GM12878 (cell line): ENCODE measurements at places on chromosomes 7 and 10.
A peak's percentile ranks its signal among the peaks of the same experiment; 100 is the strongest.

- H3K4me1 ChIP-seq = no peaks in the 10 kb centered on the region
- no peaks in the 10 kb centered on the region for H3K36me3 ChIP-seq
- H3K4me3 ChIP-seq = no peak overlapping the region
- DNase-seq = no peak
- H3K27ac ChIP-seq = no peak overlapping the region
Measured at GRCh38 chr7:46288861-46289260, 367.8 kb upstream of the IGFBP3 start.

DNA sequence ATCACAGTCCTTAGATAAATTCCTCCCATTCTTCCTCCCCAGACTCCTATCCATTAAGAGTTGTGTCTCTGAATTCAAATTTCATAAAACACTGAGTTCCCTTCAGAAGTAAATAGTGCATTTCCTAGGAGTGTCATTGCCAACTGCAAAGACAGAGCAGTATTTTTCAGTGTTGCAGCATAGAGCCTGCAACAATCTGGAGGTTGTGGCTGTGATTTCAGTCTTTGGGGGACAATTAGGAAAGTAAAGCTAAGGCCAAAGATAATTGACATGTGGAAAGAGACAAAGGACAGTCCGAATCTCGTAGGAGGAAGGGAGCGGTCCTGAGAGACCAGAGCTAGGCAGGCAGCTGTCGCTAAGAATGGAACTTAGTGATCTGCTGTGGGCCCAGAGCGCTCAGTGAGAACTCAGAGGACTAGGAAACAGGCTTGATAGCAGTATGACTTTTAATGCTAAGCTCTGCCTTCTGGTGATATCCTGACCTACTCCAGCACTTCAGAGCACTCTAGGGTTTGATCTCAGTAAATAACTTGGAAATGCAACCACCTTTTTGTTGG, 46.2 kb downstream of the PRPF18 start:
- no peak for DNase-seq
- no peaks in the 10 kb centered on the region for H3K27me3 ChIP-seq

DNA sequence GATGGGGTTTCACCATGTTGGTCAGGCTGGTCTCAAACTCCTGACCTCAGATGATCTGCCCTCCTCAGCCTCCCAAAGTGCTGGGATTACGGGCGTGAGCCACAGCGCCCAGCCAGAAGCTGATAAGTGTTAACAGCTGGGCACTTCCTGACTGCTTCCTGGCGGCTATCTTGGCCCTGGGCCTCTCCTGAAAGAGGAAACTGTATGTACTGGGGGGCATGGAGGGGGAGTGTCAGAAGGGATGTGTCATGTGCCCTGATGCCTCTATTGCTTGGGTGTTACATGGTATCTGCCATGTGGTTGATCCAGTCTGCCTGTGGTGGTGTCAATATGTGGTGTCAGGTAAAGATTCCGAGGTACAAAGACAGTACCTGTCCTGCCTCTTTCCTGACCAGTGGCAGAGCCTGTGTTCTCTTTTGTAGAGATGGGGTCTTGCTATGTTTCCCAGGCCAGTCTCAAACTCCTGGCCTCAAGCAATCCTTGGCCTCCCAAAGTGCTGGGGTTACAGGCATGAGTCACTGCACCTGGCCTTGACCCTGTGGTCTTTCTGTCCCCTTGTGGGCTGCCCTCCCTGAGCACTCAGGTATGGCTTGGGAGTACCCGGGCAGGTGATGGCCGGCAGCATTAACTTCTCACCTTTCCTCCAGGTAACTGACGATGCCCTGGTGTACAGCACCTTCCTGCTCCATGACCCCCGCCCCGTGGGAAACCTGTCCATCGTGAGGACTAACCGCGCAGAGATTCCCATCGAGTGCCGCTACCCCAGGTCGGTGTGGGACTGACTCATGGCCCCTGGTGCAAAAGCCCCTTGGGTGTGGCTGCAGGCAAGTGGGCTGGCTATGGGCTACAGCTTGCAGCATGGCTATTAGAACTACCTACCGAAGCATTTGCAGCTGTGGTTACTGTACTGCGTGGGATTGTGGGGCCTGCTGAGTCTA, 4.4 kb downstream of the ZP3 start:
- no peaks in the 10 kb centered on the region for H3K36me3 ChIP-seq
- no peak overlapping the region for H3K27ac ChIP-seq
- no peaks in the 10 kb centered on the region for H3K27me3 ChIP-seq
- H3K4me1 ChIP-seq = peaks cover 10% of the 10 kb centered on the region

DNA sequence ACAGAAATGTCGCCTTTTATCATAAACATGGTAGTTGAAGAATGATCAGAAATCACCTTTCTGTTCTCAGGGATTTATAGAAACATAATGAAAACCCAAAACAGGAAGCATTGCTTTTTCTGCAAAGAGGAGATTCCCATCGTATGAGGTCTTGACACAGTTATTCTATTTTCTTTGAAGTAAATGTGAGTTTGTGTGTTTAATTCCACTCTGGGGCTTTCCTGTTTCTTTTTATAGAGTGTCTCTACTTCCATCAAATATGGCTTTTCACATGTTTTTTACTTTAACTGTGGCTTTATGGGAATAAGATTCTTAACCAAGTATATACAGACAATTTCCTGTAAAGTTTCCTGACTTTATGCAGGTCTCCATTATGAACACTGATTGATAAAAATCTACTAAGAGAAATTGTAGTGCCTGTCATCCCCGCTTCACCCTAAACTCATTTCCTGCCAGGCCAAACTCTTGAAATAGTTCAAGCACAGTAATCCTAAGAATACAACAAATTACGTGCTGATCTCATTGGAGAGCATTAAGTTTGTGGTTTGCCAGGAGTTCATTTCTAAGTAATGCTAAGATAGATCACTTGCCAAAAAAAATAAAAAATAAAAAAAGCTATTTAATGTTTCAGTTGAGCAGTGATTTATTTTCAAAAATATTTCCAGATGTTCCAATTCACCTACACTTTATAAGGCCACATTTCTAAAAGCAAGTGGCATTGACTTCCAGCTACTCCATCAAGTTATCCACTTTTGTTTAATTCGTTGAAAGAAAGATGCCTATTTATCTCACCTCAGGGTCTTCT, 52.2 kb upstream of the SEC61G start:
- no peaks in the 10 kb centered on the region for H3K27me3 ChIP-seq
- no peaks in the 10 kb centered on the region for H3K36me3 ChIP-seq
- DNase-seq = no peak
- H3K4me3 ChIP-seq = no peak overlapping the region

- H3K27ac ChIP-seq = no peak overlapping the region
- no peaks in the 10 kb centered on the region for H3K4me1 ChIP-seq
- no peaks in the 10 kb centered on the region for H3K27me3 ChIP-seq
- DNase-seq = no peak
- H3K4me3 ChIP-seq = no peak overlapping the region
Measured at GRCh38 chr7:55052741-55053427, 34.1 kb downstream of the EGFR start.

GRCh38 chr10:3068201-3068967, 1.0 kb downstream of the PFKP start:
- peaks cover 12% of the 10 kb centered on the region for H3K4me1 ChIP-seq
- H3K27ac ChIP-seq = peak overlapping the region; percentile 85
- H3K4me3 ChIP-seq = peak overlapping the region; percentile 100
- no peak for DNase-seq

- H3K4me1 ChIP-seq = no peaks in the 10 kb centered on the region
- H3K27ac ChIP-seq = no peak overlapping the region
- H3K36me3 ChIP-seq = no peaks in the 10 kb centered on the region
- peaks cover 2% of the 10 kb centered on the region; the same call in 1 of the 2 replicates for H3K27me3 ChIP-seq
- DNase-seq = no peak
- H3K4me3 ChIP-seq = no peak overlapping the region
Measured at GRCh38 chr10:7082967-7083366, 327.9 kb downstream of the SFMBT2 start.

GRCh38 chr7:87067788-87068187, 8.3 kb upstream of the ELAPOR2 start:
- no peak for DNase-seq
- H3K36me3 ChIP-seq = no peaks in the 10 kb centered on the region
- H3K4me1 ChIP-seq = no peaks in the 10 kb centered on the region

GRCh38 chr7:27527348-27527714, 135.4 kb downstream of the HIBADH start:
- no peaks in the 10 kb centered on the region for H3K27me3 ChIP-seq
- H3K4me1 ChIP-seq = no peaks in the 10 kb centered on the region
- no peaks in the 10 kb centered on the region for H3K36me3 ChIP-seq
- H3K27ac ChIP-seq = no peak overlapping the region
- no peak for DNase-seq
